Naive thymus-derived CD8-positive, alpha-beta T cell (primary cell): ENCODE measurements at places on chromosomes 4 and X.

DNA sequence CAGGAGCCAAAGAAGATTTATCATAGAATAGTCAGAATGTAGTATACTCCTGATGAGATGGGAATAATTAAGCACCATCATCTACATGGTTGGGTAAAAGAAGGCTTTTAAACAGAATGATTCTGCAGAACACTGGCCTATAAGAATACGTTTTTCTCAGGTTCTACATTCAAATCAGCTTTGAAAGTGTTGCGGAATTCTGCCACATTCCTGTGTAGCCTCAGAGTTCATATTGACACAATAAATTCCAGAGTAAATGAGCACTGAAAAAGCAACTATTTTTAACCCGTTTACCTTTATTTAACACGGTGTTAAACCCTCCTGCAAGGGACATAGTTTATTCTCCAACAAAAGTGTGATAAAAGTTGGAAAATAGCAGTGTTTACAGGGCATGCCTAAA is 950.2 kb upstream of the SLIT2 start:
- DNase-seq = no peak
- no peaks in the 10 kb centered on the region for H3K36me3 ChIP-seq
- H3K4me1 ChIP-seq = no peaks in the 10 kb centered on the region
- no peak overlapping the region for H3K27ac ChIP-seq

DNA sequence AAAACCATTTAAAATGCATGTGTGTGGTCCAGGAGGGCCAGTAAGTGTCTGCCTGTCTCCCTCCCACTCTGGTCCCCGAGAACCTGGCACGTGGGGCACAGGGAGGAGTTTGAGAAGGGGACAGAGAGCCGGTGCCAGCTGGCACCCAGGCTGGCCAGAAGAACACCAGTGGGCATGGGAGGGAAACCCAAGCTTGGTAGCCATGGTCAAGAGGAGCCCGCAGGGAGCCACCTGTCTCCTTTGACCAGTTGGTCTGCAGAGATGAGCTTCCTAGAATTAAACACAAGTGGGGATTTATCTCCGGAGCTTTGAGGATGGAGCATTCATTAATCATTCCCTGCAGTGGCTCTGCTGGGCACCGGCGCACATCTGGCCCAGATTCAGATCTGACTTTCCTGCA is 41.6 kb downstream of the HMX1 start:
- H3K27me3 ChIP-seq = no peaks in the 10 kb centered on the region
- H3K4me3 ChIP-seq = no peak overlapping the region
- no peak for DNase-seq
- no peaks in the 10 kb centered on the region for H3K4me1 ChIP-seq
- no peaks in the 10 kb centered on the region for H3K36me3 ChIP-seq
- H3K27ac ChIP-seq = no peak overlapping the region

- no peak overlapping the region for H3K27ac ChIP-seq
- no peaks in the 10 kb centered on the region for H3K36me3 ChIP-seq
- H3K27me3 ChIP-seq = peaks cover 21% of the 10 kb centered on the region
- no peaks in the 10 kb centered on the region for H3K4me1 ChIP-seq
Observed at GRCh38 chr4:185936650-185937376, 124.8 kb upstream of the SORBS2 start.

GRCh38 chrX:151416579-151416978 is 19.6 kb downstream of the VMA21 start:
- H3K4me1 ChIP-seq = peaks cover 1% of the 10 kb centered on the region
- no peak for DNase-seq
- no peak overlapping the region for H3K4me3 ChIP-seq
- H3K27ac ChIP-seq = no peak overlapping the region
- no peaks in the 10 kb centered on the region for H3K36me3 ChIP-seq
